ENCODE measurements at places on chromosomes 1 and 21. TPM values are rescaled to one million over a fixed set of nuclear protein-coding genes. Genes with fewer than 3 reads are reported as not detected.

DNA sequence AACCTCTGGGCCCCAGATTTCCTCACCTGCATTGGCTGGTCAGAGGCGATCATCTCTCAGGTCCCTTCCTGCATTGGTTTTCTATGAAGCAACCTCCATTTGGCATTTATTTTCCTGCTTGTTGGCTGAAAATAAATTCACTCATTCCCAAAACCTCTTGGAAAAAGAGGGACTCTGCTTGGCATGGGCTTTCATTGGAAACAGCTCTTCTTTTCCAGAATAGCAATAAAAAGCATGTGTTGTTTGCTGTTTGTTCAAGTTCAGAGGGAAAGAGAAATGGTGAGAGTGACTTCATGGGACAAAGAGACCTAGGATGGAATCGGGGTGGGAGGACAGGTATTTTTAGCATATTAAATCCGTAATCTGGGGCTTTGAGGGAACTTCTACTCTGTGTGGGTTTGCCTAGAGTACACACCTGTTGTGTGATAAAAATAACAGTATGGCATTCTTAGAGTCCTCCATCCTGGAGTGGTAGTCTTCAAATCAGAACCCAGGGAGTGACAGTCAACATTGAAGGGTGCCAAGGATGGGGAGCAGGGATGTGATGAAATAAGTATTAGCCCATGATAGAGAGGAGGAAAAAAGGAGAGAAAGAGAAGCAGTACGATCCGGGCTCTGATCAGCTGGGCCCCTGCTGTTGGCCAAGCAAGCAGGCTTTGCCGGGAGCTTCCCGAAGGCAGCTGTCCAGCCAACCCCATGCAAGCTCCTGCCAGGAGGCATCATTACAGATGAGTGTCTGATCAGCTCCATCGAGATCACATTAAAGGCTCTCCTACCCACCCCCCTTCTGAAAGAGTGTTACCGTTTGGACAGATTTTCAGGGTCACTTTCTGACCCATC, 131.9 kb upstream of the NFIA start:
- DNase-seq: no peak

DNA sequence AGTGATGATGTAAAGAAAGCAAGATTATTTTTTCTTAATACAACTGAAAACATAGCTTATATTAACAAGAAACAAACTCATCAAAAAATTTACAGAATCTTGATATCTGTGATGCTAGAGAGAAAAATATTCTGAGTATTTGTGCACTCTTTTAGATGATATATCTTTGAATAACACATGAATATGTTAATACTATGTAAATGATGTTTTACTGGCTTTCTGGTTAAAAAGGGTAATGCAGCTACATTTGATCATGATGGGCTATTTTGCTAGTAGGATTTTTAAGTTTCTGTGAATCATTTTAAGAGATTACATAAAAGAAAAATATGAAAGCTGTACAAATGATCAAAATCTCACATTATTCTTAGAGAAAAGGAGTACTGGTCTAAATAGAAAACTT, 114.5 kb downstream of the GRIK1 start:
- no peak for DNase-seq

DNA sequence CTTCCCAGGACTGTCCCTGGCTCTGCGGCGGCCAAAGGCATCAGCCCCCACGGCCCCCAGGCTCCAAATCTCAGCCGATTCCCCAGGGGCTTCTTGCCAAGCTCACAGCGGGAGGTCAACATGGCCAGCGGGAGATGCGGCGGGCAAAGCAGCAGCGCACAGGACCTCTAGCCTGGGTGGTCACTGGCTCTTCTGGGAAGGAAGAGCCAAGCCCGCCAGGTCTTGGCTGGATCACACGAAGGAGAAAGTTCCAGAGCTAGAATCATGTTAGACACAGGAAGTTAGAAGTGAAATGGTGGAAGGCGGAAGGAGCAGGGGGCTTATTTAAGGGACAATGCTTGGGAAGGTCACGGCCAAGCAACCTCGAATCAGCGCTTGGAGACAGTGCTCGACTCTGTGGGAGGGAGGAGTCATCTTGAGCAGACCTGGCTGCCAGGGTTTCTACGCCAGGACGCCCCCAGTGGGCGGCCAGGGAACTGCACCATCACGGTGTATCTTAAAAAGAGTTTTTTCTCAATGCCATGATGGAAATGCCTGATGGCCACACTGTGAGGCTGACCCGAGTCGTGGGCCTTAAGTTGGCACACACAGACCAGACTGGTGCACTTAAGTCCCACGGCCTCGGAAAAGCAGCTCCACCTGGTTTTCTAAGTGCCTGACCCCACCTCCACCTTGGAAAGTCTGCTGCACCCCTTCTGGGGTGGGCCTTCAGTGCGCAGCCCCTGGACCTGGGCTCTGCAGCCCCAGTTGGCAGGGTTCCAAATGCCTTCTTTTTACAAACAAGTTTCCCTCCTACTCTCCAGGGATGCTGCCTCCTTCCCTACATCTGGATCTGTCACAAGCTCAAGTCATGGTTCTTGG, 29.3 kb downstream of the SLC66A1 start:
- DNase-seq: no peak

The SHE gene
- 9.1 TPM for polyA plus RNA-seq

DNA sequence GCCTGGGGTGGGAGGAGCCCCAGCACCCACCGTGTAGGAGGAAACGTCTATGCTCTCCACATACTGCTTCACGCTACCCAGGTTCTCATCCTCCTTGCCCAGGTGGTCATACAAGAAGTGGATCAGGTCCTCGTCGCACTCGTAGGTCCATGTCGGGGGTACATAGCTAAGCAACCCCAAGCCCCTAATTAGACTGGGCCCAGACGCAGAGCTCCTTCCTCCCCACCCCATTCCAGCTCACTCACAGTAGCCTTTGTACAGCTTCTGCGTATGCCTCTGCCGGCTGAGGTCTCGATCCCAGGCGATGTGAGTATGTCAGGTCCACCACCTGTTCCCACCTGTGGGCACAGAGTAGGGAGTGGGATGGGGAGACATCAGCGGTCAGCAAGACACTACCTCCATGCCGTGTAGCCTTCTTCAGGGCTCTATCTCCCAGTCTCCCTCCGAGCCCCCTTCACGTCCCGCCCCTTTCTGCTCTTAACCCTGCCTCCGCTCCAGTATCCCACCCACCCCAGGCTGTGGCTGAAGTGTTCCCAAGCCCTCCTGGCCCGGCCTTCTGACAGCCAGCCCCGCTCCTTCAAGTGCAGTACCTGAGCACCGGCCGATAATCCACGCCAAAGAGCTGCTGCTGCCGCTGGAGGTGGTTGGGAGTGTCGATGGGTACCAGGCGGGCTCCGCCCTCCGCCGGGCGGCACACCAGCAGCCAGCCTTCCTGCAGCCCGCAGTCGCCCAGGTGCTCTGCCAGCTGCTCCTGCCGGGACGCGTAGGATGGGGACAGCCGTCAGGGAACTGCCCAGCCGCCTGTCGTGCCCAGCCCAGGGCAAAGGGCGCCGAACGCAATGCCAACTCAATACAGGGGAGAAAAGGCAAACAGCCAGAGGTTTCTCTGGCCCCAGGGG, 919 bp downstream of the HECTD3 start:
- DNase-seq: no peak

The TTC39A gene
- 3.9 TPM for polyA plus RNA-seq

The PDC gene
- 0.54 TPM for polyA plus RNA-seq

The FNDC5 gene
- 194 TPM for polyA plus RNA-seq

DNA sequence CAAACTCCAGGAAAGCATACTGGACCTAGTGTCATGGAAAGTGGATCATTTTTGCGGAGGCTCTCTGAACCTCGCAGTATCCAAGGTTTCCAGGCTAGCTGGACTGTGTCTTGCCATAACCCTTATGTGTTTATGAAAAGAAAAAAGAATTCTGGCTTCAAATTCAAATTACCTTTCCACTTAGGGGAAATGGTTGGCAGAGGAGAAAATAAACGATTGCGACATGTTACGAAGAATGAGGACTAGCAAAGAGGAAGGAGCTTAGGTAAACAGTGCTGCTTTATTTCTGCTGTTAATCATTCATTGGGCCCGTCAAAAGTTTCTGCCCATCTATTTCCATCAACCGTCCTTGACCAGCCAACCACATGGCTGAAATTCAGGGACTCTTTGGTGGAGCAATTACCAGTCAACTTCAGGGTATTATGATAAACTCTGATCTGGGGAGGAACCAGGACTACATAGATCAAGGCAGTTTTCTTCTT, at the start of gene C4BPA:
C4BPA (plus strand) TSS at position 342 of the 482 bp plus-strand sequence. CDS start 8,793 bp downstream, outside the sequence.
- DNase-seq: no peak

DNA sequence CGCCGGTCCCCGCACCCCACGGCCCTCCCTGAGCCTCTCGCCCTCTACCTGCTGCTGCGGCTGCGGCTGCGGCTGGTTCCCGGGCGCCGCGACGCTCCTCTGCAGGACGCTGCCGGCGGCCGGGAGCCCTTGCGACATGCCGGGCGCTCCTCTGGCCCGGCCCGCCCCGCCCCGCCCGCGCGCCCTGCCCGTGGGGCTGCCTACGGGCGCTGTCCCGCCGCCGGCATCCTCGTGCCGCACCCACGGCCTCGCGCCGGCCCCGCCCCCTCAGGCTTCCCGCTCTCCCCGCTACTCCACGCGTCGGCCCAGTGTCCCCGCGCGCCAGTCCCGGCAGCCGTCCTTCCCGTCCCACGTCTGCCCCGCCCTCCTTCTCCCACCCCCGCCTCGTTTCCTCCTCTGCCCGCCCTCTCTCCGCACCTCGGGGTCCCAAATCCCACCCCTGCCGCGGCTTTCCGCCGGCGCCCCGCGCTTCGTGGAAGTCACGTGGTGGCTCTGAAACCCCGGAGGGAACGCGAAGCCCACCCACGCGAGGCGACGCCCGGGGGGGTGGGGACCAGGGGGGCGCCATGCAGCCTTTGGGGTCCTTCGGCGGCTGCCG, at the start of gene BATF3:
BATF3 (minus strand) TSS at position 216 of the 598 bp plus-strand sequence; CDS start at position 138, 78 bp downstream.
- no peak for DNase-seq

GRCh38 chr1:224786533-224787250, 142.8 kb upstream of the DNAH14 start:
- no peak for DNase-seq

The RHBDL2 gene
- polyA plus RNA-seq: 0.53 TPM

GRCh38 chr1:18380288-18380687, 100.4 kb upstream of the KLHDC7A start:
- DNase-seq: no peak

DNA sequence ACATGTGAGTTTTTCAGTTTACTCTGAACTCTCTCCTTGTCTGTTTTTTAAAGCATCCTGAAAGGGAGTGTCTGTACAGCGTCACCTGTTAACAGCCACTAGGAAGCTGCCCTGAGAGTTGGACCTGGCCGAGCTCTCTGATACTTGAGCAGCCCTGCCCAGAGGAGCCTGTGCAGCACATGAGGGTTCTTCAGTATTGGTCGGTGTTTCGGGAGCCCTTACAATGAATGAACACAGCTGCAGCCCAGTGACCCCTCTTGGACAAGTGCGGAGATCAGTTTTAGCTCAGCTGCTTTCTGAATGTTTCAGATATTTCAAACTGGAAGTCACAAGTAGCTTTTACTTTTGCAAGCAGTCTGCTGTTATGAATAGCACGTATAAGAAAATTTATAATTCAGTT, 39.2 kb downstream of the ADARB1 start:
- no peak for DNase-seq

- no peak for DNase-seq
Measured at GRCh38 chr1:47784497-47784822, 212.7 kb downstream of the TRABD2B start.
